CD4-positive, alpha-beta T cell treated with Interleukin-1 beta for 1 hour (primary cell): ENCODE measurements at places on chromosomes 6 and 20.

- DNase-seq, result no peak
Measured at GRCh38 chr6:129681913-129682205, 28.1 kb downstream of the ARHGAP18 start.

DNA sequence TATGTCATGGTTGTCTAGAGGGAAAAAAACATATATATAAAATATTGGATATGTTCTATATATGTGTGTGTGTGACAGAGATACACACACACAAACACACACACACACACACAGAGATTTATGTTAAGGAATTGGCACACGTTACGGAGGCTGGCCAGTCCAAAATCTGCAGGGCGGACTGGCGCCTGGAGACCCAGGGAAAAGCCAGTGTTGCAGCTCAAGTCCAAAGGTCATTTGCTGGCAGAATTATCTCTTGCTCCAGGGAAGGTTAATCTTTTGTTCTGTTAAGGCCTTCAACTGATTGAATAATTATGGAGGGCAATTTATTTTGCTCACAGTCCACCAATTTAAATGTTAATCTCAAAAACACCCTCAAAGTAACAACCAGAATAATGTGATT is 37.5 kb upstream of the PDE7B start:
- DNase-seq, result no peak

GRCh38 chr6:83055366-83055964 is 10.2 kb downstream of the UBE3D start:
- DNase-seq, result peak; percentile 26

- no peak for DNase-seq
Measured at GRCh38 chr20:46053416-46053815, 24.4 kb downstream of the SLC12A5 start.

DNA sequence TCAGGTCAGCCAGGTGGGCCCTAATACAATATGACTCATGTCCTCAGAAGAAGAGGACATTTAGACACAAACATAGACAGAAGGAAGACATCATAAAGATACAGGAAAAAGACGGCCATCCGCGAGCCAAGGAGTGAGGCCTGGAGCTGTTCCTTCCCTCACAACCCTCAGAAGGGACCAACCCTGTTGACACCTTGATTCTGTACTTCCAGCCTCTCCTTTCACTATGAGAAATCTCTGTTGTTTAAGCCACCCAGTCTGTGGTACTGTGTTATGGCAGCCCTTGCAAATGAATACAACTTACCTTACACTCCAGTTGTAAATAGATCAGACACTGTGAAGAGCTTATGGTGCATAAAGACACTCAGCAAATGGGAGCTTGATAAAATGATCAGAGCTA is 199.7 kb downstream of the SAMD5 start:
- no peak for DNase-seq

DNA sequence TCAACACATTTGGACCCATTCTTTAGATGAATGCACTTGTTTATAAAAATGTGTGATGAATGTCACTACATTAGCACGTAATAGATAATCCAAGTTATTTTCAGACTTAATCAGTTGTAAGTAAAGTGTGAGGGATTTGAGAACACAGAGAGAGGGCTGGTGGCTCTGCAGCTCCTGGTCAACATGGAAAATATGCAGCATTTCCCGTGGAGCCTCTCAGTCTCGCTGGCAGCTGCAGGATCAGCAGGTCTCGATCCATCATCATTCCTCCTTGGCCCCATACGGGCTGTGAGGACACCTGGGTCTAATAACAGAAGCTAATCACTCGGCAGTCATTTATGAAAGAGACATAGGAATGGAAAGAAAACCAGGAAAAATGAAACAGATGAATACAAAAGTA is 390.2 kb downstream of the PRKN start:
- DNase-seq, result no peak

DNA sequence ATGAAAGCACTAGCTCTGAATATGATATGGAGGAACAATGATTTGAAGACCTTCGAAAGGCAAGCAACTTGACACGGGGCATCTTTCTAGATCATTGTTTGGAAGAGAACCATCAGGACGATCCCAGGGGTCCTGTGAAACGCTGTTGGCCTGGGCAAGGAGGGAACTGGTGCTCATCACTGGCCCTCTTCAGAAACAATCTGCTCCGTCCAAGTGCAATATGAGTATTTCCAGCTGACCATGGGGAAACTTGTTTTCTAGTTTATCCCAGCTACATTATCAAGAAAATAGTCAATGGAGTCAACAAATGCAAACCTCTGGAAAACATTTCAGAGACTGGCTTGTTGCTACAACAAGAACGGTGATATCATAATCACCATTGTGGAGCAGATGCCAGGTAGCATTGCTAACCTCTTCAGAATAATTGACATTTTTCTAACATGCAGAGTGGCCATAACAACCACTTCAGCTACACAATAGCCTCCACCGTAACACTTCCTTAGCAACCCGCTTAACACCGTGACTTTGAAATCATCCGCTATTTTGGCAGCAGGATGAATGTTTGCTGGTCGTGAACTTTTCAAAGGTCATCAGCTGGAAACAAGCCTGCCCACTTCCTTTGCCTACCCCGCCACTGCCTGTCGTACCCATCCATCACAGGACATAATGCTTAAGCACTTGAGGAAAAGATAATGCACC is 112.0 kb upstream of the PDE10A start:
- DNase-seq, result no peak

DNA sequence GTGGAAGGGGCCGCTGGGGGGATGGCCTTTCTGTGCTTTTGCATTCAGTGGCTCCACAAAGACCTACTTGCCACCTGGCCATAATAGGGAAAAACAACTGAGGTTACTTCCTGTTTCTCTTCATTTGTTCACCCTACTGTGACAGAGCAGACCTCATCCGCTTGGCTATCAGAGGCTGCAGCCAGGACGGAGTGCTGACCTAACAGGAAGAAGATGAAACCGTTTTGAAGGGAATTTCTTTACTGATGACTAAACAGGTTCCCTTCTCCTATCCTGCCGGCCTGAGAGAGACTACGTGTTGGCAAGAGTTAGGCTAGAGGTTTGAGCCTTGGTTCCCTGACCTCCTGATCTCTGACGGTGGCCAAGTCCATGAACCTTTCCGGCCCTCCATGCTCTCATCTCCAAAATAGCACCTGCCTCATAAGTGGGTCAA is 21.3 kb downstream of the PRR18 start:
- DNase-seq, result no peak

- no peak for DNase-seq
Measured at GRCh38 chr6:108193131-108193530, 27.3 kb downstream of the NR2E1 start.

GRCh38 chr20:54438166-54438565 is 37.2 kb upstream of the DOK5 start:
- DNase-seq, result no peak

DNA sequence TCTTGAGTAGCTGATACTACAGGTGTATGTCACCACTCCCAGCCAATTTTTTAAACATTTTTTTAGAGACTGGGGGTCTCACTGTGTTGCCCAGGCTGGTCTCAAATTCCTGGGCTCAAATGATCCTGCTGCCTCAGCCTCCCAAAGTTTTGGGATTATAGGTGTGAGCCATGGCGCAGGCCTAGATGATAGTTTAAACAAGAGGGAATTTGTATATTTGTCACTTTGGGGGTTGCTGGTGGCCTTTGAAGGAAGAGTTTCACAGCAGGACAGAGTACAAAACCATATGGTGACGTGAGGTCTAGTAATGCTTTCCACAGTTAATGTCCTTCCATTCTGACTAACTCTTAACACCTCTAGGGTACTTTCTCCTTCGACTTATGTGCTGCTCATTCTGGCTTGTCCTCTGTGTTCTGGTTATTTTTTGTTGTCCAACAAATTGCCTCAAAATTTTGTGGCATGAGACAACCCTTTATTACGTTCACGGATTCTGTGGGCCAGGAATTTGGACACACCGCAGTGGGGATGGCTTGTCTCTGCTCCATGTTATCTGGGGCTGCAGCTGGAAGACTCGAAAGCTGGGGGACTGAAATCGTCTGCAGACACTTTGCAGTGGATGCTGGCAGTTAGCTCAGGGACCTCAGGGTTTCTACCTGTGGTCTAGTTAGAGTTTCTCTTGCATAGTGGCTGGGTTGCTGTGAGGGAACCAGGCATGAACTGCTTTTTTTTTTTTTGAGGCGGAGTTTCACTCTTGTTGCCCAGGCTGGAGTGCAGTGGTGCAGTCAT is 23.0 kb upstream of the IER3 start:
- no peak for DNase-seq

GRCh38 chr20:5448449-5449118 is 131.8 kb upstream of the PROKR2 start:
- peak; percentile 30 for DNase-seq

- no peak for DNase-seq
Measured at GRCh38 chr6:79440598-79440997, 96.6 kb downstream of the LCA5 start.

DNA sequence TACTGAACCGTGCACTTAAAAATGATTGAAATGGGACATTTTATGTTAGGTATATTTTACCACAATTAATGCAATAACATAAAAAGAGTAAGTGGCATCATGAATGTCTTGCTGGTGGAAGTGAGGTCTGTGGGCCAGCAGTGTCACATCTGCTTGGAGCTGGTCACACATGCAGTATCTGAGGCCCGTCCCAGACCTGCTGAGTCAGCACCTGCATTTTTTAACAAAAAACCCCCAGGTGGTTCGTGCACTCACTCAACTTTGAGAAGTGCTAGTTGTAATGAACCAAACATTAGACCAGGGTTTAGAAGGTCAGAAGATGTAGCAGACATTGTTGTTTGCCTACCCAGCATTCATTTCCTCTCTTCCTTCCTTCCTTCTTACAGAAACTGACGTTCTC is 21.0 kb downstream of the BANF2 start:
- no peak for DNase-seq

DNA sequence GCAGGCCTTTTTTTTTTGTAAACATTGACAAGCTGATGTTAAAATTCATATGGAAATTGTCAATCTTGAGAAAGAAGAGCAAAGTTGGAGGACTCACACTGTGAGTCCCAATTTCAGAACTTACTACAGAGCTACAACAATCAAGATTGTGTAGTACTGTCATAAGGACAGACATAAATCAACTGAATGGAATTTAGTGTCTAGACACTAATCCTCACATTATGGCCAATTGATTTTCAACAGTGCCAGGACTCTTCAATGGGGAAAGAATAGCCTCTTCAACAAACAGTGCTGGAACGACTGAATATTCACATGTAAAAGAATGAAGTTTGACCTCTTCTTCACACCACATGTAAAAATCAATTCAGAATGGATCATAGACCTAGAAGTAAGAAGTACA is 60.8 kb downstream of the TGM2 start:
- DNase-seq, result no peak

GRCh38 chr6:44116641-44117382 is 10.4 kb downstream of the MRPL14 start:
- DNase-seq, result no peak

GRCh38 chr6:4687989-4688947 is 87.9 kb upstream of the CDYL start:
- peak; percentile 38 for DNase-seq

DNA sequence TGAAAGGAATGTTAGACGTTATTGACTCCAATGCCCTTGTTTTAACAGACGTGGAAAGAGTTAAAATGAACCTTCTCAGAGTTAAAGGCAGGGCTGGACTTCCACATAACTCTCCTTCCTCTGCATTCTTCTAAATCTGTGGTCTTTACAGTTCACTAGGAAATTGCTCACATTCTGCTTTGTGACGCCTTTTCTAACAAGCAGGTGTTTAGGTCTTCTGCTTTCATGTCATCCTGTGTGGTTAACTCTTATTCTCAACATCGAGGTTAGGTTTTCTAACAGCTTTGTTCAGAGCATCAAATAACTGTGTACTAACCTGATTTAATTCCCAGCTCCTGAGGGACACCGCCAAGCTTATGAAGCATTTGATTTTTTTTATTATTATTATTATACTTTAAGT is 81.3 kb upstream of the NT5E start:
- no peak for DNase-seq

- DNase-seq, result no peak
Measured at GRCh38 chr6:68728159-68728979, 93.3 kb downstream of the ADGRB3 start.

- no peak for DNase-seq
Measured at GRCh38 chr6:111794727-111795452, 78.4 kb downstream of the FYN start.

GRCh38 chr20:59787538-59787890 is 145.9 kb downstream of the SYCP2 start:
- DNase-seq, result no peak

DNA sequence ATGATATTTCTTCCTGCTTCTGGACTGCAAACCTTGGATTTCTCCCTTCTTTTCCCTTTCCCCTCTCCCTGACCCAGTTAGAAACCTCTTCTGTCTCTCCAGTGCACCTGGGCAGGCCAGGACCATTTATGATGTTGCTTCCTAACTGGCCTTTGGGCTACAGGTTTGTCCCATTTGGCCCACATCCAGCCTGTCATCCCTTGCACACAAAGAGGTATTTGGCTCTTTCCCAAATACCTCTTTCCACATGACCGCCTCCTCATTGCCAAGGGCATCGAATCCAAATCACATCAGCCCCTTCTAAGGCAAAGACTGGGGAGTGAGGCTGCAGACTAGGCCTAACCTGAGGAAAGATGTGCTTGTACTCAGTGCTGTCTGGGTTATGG is 13.6 kb downstream of the FGD2 start:
- no peak for DNase-seq

DNA sequence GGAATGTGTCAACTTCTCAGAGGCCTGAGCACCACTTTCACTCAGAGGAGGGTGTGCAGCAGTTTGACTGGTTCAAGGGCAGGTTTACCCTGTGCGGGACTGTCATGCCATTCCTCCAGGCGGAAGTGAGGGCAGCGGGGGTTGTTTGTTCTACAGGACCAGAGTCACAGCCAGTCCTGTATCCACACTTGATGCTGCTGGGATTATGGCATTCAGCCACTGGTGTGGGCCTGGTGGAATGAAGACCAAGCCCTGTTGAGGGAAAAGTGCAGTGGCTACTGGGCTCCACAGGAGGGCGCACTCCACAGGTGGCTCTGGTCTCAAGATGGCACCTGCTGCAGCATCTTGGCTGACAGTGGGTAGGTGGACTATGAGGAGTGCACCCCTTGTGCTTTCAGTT is 14.8 kb downstream of the SEMG2 start:
- DNase-seq, result no peak

- no peak for DNase-seq
Measured at GRCh38 chr20:57783956-57784837, 74.4 kb upstream of the PMEPA1 start.

DNA sequence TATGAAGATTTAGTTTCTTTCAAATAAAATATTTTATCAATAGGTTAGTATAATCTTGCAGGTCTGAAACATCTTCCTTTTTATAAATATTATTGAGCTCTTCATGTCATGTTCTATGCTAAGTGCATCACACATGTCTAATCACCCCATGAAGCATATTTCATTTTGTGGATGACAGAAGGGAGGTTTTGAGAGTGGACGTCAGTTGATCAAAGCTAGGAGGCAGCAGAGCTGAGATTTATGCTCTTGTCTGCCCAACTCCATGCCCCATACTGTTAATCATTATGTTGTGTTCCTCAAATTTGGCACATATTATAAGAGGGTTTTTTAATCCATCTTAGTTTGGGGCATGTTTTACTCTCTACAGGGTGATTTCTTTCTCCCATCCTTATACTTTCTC is 22.7 kb downstream of the DSE start:
- no peak for DNase-seq
